ENCODE measurements at places on chromosomes 5 and 9.

DNA sequence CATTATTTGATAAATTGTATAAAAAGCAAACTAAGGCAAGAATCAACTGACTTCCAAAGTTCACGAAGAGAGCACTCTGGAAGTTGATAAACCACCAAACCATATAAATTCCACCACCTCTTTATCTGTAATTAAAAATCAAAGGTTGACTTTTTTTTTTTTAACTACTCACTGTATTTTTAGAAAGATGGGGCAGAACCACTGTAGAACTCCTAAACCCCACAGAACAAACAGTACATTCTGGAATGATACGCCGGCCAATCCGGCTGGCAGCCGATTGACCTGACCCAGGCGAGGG, 435 bp upstream of the CCNG1 start:
- DNase-seq = no peak

DNA sequence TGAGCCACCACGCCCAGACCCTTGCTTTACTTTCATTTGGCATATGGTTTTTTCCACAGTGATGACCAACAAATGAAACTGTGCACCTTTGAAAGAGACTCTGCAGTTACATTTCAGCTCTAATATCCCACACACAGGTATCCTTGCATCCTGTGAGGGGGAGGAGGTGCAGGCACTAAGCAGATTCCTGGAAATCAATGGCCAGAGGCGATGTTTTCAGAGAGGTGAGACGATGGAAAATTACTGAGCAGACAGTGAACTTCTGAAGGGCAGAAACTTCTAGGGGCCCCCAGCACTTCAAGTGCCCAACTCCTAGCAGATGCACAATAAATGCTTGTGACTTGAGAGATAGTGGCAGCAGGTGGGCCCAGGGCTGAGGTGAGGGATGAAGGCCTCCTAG, 29.8 kb upstream of the GNE start:
- DNase-seq = no peak

DNA sequence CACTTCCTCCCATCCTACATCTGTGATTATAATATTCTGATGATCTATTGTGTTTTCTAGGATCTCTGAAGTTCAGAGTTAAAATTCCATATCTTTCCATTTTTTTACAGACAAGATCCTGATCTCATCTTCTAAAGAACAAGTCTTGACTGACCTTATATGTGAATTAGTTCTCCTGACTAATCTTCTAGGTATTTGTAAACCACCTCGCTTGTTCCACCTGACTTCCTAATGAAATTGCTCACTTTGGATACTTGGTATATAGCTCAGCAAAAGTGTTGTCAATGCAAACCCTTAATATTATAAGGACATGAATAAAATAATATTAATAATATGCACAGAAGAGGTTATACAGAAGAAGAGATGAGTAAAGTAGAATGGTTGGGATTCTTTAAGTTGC, 68.2 kb upstream of the NR4A3 start:
- no peak for DNase-seq

DNA sequence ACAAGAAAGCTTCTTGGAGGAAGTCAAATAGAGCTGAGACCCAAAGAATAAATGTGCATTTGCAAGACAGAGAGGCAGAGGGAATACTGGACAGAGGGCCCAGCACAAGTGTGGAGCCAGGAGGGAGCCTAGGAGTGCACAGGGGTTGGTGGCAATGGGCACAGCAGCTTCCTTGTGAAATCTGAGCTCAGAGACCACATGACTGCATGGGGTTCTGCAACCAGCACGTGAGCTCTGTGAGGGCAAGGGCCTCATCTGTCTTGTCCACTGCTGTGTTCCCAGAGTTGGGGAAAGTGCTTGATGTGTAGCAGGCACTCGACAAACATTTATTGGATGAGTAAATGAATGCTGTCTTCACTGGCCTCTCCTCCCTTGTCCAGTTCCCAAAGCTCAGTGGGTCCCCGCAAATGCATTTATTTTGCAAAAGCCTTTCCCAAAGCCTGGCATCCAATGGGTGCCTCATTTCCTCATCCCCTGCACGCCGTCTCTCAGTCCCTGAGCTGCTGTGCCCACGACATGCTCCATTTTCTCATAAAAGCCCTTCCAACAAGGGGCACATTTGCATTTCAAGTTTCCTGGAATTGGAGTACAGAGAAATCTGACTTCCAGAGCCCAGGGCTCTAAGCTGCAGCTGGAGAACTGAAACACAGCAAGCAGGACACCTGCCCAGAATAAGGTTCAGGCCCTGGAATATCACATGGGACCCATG, 58.5 kb downstream of the KCNIP1 start:
- DNase-seq = no peak

DNA sequence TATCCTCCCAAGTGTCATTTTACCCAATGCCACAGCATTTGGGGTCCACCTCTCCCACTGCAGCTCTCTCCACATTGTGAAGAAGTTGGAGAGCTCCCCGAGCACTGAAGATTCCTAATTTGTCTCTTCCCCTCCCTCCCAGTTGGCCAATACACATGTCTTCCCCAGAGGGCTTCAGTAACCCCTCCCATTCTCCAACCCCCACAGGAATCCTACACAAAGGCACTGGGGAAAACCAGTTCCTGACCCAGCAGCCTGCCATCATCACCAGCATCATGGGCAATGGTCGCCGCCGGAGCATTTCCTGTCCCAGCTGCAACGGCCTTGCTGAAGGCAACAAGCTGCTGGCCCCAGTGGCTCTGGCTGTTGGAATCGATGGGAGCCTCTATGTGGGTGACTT, 87.3 kb upstream of the WWC1 start:
- DNase-seq = no peak

- no peak for DNase-seq
These were observed 44.0 kb downstream of the FREM1 start for GRCh38 chr9:14866200-14866749.

DNA sequence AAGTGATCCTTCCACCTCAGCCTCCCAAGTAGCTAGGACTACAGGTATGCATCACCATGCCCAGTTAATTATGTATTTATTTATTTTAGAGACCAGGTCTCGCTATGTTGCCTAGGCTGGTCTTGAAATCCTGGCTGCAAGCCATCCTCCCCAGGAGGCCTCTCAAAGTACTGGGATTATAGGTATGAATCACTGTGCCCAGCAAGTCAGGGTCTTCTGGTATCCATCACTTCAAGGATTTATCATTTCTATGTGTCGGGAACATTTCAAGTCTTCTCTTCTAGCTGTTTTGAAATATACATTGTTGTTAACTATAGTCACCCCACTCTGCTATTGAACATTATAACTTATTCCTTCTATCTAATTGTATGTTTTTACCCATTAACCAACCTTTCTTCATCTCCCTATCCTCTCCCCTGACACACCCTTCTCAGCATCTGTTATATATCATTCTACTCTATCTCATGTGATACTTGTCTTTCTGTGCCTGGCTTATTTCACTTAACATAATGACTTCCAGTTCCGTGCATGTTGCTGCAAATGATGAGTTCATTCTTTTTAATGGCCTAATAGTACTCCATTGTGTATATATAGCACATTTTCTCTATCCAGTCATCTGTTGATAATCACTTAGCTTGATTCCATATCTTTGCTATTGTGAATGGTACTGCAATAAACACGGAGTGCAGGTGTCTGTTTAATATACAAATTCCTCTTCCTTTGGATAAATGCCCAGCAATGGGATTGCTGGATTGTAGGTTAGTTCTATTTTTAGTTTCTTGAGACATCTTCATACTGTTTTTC, 26.4 kb downstream of the UTP15 start:
- DNase-seq = no peak

- no peak for DNase-seq
These were observed 7.2 kb downstream of the CYFIP2 start for GRCh38 chr5:157273131-157273556.

DNA sequence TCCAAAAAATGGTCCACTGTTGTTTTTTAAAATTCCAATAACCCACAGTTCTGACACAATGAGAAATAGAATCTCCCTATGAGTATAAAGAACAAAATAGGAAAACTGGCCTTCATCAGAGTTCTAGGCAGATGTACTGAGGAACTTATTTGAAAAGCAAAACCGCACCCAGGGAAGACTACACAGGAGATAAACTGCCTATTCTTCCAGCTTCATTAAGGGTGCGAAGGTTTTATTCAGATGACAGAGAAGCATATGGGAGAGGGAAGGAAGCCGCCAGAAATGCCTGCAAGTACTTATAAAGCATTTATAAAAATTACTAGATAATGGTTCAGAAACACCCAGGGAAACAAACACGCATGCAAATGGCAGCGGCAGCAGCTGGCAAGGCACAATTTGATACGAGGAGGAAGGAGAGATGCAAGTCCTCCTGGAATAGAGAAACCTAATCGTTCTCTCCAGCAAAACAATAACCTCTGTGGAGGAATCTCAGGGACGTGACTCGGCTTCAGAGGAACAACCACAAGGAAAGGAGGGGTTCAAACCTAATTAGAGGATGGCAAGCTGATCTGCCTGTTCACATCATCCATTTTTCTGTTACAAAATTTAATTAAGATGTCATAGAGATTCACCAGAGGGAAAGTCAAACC, 9.0 kb downstream of the TTLL11 start:
- no peak for DNase-seq

DNA sequence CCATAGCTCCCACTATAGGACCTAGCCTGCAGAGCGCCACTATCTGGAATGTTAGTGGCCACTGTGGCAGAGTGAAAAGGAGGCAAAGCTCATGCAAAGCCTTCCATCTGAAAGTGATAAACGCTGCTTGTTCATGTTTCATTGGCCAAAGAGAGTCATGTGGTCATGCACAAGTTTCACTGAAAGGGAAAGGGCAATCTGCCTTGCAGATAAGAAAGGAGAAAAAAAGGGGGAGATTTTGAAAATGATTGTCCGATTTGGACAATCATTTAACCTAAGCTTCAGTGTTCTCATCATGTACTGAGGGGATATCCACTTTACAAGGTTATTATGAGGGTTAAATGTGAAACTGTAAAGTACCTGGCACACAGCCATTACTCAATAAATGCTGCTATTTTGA, 9.0 kb upstream of the MOB3B start:
- no peak for DNase-seq

- DNase-seq = no peak
These were observed 118.8 kb downstream of the PRDM6 start for GRCh38 chr5:123207852-123208251.

DNA sequence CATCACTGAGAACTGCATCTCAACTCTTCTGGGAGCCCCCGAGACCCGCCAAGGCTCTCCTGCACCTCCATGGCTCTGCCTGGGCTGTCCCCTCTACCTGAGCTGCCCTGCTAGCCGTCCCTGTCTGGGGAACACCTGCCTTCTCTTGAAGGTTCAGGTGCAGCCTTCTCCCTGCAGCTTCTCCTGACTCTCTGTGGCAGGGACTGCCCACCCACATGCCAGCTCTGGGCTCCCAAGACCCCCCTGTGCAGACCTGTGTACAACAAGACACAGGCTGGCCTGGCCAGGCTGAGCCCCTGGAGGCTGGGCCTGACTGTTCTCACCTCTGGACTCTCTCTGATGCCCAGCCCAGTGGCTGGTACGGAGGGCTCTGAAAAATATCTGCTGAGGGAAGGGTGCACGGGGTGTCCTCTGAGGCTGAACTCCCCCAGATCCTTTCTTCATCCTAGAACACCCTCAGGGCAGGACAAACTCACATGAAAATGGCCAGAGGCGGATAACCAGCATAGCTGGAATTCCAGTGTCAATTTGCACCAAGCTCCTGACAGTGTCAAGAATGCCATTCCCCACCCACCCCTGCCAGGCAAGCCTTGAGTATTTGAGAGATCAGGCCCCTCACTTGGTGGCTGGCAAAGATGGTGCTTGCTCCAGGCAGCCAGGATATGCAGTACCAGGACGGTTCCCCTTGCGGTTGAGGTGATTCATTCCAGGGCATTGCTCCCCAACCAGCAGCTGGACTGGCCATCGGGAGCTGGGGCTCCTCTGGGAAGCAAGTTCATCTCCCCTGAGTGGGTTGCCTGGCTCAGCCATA, 40.9 kb upstream of the SLC25A51 start:
- DNase-seq = no peak

GRCh38 chr5:40594811-40595210, 84.9 kb upstream of the PTGER4 start:
- DNase-seq = no peak

DNA sequence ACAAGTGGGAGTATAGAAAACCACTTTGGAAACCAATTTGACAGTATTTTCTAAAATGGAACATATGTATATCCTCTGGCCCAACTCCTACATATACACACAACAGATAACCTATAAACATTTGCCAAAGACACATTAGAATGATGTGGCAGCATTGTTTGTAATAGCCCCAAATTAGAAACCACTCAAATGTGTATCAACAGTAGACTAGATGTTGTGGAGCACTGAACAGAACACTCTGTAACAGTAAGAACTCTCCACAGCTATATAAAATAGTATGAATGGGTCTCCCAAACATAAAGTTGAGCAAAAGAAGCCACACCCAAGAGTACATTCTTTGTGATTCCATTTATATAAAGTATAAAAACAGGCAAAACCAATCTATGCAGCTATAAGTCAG, 6.1 kb downstream of the ZNF622 start:
- DNase-seq = no peak

DNA sequence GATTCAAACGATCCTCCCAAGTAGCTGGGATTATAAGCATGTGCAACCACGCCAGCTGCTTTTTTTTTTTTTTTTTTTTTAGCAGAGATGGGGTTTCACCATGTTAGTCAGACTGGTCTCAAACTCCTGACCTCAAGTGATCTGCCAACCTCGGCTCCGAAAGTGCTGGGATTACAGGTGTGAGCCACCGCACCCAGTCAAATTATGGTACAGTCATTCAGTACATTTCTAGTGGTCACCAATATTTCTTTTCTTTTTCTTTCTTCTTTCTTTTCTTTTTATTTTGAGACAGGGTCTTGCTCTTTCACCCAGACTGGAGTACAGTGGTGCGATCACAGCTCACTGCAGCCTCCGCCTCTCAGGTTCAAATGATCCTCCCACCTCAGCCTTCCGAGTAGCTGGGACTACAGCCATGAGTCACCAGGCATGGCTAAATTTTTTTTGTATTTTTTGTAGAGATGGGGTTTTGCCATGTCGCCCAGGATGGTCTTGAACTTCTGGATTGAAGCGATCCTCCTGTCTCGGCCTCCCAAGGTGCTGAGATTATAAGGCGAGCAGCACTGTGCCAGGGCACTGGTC, 25.4 kb upstream of the DCP2 start:
- DNase-seq = no peak

DNA sequence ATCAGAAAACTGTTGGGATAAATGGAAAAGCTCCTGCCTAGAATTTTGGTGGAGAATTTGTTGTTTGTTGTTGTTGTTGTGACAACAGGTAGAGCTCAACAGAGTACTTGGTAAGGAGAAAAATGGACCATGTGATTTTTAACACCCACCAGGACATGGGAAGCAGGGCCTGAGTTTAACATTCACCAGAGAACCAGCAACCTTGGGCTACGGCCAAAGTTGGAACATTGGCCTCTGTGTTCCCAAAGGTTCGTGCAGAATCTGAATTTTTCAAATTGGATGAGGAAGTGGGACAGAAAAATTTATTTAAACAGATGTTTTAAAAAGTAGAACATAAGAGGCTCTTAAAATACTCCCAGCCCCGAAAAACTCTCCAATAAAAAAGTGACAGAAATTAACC, 127.0 kb downstream of the GNA14 start:
- no peak for DNase-seq

DNA sequence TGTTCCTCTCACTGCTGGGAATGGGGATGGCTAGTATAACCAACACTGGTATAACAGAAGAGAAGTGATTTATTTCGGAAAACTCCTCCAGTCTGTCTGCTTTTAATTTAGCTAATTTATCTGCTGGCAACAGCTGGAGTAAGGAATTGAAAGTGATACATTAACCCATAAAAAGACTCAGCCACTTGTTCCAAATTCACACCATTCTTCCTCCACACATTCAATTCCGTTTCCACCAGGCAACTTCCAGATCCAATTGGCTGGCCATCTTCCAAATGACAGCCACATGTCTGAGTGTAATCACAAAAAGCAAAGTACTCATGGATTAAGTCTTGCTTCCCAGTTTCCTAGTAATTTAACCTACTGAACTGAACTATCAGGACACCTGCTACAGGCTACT, 77.1 kb upstream of the RETREG1 start:
- no peak for DNase-seq
